Fibroblast of skin of right quadriceps (primary cell): ENCODE measurements at places on chromosomes 12 and 14.

GRCh38 chr14:30287579-30288445, 271.1 kb upstream of the G2E3 start:
- peak; percentile 12 for DNase-seq

- peak; percentile 88 for DNase-seq
Observed at GRCh38 chr12:22527999-22528398, 16.3 kb downstream of the C2CD5 start.

GRCh38 chr14:104016873-104017650, 68.4 kb upstream of the ASPG start:
- DNase-seq = peak; percentile 3

DNA sequence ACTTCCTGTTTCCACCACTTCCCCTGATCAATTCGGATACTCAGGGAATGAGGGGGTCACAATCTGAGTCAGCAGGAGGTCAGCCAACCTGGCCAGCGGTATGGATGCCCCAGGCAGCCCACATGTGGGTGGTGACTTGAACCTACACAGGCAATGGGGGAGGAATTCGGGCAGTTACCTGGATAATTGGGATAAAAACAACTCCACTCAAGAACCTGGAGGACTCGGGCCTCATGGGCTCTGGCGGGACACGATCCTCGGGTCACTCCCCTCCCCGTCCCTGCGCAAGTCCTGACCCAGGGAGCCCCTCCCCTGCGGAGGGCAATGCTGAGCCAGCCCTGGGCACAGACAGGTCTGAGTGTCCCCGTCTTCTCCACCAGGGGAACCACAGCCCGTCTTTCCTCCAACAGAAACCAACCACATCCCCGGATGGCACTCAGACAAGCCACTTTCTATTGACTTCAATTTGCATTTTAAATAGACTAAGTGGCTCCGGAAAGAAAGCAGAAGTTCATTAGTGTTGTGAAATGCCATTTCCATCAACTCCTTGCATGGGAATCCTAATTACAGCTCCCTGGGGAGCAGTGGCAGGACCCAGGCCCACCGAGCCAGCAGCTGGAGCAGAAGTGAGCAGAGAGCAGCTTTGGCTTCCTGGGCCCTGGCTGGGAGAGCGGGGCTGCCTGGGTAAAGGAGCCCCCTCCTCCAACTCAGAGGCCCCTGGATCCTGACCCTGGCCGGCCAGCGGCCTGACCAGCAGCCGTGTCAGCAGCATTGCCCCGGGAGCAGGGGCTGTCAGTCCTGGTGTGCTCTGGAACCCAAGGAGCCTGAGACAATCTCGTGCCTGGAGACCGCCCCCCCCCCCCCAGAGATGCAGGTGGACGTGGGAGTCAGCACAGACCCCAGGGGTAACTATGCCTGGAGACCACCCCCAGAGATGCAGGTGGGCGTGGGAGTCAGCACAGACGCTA, 374.1 kb downstream of the ADGRD1 start:
- no peak for DNase-seq

- no peak for DNase-seq
Observed at GRCh38 chr14:88729159-88729558, 63.6 kb downstream of the EML5 start.

GRCh38 chr12:6070472-6071257, 53.8 kb downstream of the VWF start:
- DNase-seq = no peak

DNA sequence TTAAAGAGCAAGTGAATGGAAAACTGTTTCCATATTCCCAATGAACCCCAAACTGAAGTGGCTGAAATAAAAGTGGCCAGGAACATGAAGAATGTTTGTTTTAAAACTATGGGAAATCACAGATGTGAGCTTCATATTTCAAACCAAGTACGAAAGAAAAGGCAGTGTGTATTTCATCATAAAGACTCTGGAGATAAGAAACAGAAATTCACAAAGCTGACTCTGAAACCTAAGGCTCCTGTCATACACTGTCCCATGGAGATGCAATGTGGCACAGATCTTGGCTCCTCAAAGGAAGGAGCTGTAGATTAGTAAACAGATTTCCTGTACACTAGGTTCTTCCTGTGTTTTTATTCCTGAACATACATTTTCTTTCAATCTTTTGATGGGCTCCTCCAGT, 304.4 kb downstream of the MED13L start:
- DNase-seq = no peak

- no peak for DNase-seq
Observed at GRCh38 chr12:107035733-107036132, 48.8 kb upstream of the MTERF2 start.

- no peak for DNase-seq
Observed at GRCh38 chr12:104154806-104155205, 16.8 kb upstream of the NFYB start.

DNA sequence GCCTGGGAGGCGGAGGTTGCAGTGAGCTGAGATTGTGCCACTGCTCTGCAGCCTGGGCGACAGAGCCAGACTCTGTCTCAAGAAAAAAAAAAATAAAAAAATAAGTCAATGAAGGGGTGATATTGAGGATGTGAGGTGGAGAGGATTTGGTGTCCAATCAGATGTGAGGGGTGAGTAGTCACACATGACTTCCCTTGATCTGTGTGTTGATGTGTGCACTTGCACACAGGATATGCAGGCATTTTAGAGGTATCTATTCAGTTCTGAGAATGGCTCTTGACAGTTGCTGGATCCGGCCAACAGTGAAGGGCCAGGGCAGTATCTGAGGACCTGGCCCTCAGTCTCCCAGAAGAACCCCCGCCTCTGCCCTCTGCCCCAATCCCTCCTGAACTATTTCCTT, 7.8 kb upstream of the SP7 start:
- DNase-seq = no peak

DNA sequence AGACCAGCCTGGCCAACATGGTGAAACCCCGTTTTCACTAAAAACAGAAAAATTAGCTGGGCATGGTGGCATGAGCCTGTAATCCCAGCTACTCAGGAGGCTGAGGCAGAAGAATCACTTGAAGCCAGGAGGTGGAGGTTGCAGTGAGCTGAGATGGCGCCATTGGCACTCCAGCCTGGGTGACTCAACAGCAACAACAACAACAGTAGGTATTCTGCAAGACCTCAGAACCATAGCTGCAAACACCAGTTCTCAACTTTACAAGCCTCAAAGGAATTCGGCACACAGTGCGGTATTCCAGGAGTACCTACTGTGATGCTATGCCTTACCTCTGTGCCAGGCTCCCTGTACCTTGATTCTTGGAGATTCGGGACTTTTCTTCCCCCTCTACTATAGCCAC, 15.8 kb downstream of the FOXN3 start:
- no peak for DNase-seq

- no peak for DNase-seq
Observed at GRCh38 chr14:55771242-55771981, 191.4 kb downstream of the KTN1 start.
